ENCODE measurements at places on chromosomes 5 and 9.

DNA sequence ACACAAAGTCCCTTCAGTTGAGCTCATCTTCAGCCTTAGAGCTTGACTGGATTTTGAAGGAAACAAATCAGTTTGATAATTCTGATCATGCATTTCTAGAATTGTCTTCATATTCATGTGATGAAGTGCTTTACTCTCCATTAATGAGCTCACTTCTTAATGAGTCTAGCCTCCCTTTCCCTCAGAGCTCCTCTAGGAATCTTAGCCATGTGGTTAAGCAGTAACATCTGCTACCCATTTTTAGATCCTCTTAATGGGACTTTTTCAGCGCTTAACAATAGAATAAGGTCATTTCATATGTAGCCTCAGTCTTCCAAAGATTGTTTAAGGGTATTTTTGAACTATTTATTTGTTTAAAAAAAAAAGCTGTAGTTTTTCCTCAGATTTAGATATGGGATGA, 36.9 kb upstream of the LURAP1L start:
- DNase-seq: no peak

DNA sequence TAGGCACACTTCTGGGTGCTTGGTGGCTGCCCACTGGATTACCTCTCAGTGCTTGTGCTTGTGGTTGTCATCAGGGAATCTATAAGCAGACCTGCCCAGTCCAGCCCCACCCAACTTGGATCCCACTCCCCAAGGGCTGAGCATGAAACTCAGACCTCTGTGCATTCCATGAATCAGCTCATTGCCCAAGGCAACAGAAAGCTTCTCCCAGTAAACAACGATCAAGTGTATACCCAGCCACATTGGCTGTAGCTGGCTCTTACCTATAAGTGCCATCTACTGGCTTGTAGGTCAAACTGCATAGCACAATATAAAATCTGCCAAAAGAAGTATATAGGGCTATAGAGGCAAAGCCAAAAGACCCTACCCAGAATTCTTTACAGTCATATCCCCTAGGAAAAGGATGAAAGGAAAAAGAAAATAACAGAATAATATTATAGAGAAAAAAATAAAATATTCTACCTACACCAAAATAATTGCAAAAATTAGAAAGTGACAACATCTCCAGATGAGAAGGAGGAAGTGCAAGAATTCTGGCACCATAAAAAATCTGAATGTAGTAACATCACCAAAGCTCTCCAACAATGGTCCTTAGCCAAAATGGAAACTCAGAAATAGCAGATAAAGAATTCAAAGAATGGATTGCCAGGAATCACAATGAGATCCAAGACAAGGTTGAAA, 321.0 kb upstream of the TRPC7 start:
- no peak for DNase-seq

GRCh38 chr9:14165376-14166035, 148.4 kb downstream of the NFIB start:
- no peak for DNase-seq

- no peak for DNase-seq
These were observed 130.6 kb downstream of the PDZD2 start for GRCh38 chr5:31769530-31769929.
